Glomerular endothelial cell (primary cell): ENCODE measurements at places on chromosomes 3 and 15.
A peak's percentile ranks its signal among the peaks of the same experiment; 100 is the strongest.

DNA sequence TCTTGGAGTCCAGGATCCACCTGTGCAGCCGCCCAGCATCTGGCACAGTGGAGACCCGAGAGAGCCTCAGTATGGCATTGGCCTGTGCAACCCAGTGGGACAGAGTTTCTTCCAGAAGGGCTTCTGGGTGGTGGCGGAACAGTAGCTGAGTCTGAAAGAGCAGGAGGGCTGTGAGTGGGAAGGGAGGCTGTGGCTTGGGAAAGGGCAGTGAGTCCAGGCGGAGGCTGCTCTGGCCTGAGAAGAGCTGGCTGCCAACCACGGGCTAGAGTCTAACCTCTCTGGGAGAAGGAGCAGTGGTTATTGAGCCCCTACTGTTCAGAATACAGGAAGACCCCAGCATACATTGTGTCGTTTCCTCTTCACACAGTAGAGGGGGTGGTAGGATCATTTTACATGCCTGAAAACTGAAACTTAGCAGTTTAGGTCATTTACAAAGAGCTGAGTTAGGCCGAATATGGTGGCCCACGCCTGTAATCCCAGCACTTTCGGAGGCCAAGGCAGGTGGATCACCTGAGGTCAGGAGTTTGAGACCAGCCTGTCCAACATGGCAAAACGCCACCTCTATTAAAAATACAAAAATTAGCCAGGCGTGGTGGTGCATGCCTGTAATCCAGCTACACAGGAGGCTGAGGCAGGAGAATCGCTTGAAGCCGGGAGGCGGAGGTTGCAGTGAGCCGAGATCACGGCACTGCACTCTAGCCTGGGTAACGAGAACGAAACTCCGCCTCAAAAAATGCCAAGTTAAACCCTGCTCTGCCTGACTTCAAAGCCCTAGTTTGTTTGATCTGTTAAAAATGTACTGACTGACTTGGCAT is 3.2 kb downstream of the AEN start:
- no peak for DNase-seq

- DNase-seq, result no peak
Observed at GRCh38 chr3:50562861-50563260, 4.7 kb downstream of the C3orf18 start.

DNA sequence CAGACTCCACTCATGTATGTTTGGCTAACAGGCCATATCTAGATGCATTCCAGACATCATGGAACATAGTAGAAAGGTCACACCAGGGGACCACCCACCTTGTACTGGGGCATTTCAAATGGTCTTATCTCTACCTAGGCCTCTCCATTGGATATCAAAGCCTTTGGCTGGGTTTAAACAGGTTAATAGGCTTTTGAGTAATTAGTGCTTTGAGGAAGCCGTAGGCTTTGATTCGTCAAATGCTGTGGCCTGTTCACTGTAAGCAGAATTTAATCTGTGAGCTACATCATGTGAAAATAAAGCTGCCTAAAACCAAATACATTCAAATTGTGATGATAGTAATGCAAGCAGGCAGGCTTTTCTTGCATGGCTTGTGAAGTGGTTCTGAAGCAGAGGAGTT is 129.5 kb downstream of the ST8SIA2 start:
- no peak for DNase-seq

- no peak for DNase-seq
Observed at GRCh38 chr3:180306691-180307090, 270.0 kb upstream of the PEX5L start.

GRCh38 chr15:80985981-80986380 is 3.6 kb downstream of the MESD start:
- no peak for DNase-seq

DNA sequence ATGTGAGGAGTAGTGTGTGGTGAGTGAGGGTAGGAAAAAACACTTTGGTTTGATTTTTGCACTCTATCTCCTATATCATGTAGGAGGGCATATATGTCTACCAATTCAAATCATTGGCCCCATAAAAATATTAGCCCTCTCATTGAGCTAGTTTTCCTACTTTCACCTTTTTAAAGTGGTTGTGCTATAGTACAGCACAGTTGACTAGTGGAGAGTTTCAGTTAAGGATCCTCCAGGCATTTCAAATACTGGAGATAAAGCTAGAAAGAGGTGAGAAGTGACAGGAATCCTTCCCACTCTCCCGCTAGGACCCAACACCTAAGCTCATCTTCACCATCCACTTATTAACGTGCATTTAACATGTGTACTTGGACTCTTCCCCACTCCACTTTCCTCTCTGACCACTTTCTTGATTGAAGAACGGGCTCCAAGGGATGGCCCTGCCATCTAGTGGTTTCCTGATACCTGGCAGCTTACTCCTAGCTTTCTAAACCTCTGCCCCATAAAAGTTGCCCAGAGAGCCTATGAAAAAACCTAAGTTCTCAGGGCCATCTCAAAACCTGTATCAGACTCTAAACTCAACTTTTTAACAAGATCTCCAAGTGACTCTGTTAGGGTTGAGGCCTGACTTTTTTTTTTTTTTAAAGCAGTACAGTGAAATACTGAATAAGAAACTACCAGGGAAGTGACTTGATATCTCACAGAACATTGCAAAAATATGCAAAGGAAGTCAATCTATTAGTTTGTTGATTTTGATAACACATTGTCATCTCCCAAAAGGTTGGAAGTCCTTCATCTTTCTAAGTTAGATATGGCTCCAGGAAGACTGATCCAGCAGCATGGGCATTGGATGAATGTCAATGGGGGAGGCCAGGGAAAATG is 17.9 kb downstream of the IL12A start:
- peak; percentile 50 for DNase-seq

DNA sequence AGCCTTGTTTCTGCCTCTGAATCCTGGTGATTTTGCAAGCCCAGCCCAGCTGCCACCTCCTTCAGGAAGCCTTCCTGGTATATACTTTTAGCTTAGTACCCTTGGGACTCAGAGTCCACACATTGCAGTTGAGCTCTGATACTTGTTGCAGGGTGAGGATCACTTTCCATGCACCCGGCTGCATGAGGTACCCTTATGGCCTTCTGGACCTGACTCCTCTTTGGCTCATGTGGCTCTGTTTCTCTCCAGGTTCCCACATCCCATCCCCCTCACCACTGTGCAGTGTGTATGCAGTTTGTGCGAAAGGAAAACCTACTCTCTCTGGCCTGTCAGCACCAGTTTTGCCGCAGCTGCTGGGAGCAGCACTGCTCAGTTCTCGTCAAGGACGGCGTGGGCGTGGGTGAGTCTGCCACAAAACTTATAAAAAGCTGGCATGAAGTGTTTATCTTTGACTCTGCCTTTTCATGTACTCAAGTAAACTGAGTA is 23.1 kb upstream of the P4HTM start:
- no peak for DNase-seq

- no peak for DNase-seq
Observed at GRCh38 chr15:61974759-61975158, 85.5 kb downstream of the VPS13C start.

- no peak for DNase-seq
Observed at GRCh38 chr3:146124126-146124801, 36.7 kb downstream of the PLOD2 start.

DNA sequence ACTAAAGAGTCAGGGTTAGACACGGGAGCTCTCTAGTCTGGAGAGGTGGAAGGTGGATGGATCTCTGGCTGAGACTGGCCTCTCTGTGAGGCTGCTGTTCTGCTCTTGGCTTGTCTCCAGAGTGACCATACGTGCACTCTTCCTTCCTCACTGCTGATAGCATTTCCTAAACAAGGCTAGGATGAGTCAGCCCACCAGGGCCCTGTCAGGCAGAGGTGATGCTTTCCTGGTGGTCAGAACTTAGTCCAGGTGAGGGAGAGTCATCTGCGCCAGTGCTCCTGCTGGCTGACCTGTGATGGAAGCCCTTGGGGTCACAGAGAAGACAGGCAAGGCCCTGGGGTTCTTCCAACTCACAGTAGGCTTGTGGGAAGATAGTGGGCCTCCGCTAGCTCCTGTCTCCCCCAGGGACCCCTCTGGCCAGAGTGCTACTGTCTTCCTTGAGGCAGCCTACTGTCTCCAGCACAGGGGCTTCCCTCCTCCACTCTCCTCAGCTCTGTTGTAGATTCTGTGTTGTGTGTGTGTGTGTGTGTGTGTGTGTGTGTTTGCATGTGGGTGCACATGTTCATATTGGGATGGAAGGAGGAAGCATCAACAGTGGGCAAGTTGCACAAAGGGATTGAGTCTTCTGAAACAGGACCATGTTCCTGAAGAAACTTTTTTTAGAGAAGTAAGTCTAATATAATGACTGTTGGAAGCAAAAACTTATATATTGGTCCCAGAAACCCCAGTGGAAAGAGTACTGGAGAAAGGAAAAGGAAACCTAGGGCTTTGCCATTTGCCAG is 16.5 kb downstream of the ALPK3 start:
- DNase-seq, result no peak

GRCh38 chr3:139533781-139534454 is 5.6 kb downstream of the RBP1 start:
- no peak for DNase-seq

DNA sequence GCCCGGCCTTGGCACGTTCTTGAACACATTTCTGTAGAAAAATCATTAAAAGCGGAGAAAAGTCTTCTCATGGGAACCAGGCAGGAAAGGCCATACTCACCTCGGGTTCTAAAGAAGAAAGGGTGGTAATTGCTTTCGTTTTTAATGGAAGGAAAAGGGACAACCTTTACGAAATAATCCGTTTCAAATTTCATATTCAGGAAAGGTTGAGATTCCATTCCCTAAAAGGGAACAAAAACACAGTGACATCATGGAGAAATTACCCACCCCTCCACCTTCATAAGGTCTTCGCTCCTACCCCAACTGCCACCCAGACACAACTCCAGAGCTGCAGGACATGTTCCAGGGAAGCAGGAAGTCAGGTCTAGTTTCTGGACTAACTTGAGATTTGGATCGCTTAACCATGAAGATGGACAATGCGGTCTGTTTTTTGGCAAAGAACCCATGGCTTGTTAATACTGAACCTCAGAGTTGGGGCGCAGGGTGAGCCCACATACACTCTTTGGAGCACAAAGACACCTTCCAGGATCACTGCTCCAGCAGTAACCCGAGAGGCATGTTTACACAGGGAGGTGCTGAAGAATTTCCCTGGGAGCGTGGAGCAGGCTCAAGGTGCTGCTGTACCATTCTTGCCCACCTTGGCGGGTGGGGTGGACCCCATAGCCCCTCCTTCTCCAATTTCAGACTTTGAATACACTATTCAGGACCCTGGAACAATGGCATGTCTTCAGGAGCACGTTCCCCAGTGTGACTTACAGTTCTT is 49.2 kb downstream of the SPATA12 start:
- no peak for DNase-seq

GRCh38 chr3:171255236-171255806 is 204.9 kb downstream of the TNIK start:
- DNase-seq, result no peak

- no peak for DNase-seq
Observed at GRCh38 chr3:46881596-46882376, 4.3 kb downstream of the PTH1R start.

- no peak for DNase-seq
Observed at GRCh38 chr3:153032891-153033290, 129.1 kb upstream of the RAP2B start.

- no peak for DNase-seq
Observed at GRCh38 chr3:54374214-54374852, 252.0 kb downstream of the CACNA2D3 start.

DNA sequence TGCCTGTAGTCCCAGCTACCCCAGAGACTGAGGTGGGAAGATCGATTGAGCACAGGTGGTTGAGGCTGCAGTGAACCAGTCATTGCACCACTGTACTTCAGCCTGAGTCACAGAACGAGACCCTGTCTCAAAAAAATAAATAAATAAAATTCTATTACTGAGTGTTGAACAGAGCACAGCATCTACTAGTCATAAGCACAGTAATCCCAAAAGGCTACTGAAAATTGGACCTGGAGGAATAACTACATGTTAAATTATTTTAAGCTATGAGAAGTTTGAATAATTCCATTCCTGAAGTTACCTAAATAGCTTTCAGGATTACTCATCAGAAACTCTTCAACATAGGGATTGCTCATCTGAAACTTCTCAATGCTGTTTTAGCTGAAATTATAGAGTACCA is 43.4 kb downstream of the ARMC8 start:
- no peak for DNase-seq

- DNase-seq, result no peak
Observed at GRCh38 chr3:69458803-69459365, 73.0 kb upstream of the FRMD4B start.

- no peak for DNase-seq
Observed at GRCh38 chr3:45896956-45897355, 10.6 kb downstream of the CCR9 start.

GRCh38 chr3:31218082-31218481 is 314.6 kb upstream of the STT3B start:
- DNase-seq, result no peak

DNA sequence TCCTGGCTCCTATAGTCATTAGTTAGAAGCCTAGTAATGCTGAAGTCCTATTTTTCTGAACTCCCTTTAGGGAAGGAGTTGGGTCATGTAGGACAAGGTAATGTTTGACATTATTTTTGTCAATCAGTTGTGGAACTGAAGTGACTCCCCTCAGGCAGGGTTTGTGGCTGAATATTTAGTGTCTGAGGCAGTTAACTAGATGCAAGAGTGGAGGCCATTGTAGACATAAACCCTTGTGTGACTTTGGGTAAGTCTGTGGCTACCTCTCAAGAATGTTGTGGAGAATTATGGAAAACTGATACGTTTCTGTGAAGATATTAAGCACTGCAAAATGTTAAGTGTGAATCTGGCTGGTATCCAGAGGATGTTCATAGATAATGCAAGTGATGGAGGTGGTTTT is 125.2 kb upstream of the PHLDB2 start:
- no peak for DNase-seq

GRCh38 chr3:69866988-69867720 is 127.9 kb downstream of the MITF start:
- DNase-seq, result no peak

DNA sequence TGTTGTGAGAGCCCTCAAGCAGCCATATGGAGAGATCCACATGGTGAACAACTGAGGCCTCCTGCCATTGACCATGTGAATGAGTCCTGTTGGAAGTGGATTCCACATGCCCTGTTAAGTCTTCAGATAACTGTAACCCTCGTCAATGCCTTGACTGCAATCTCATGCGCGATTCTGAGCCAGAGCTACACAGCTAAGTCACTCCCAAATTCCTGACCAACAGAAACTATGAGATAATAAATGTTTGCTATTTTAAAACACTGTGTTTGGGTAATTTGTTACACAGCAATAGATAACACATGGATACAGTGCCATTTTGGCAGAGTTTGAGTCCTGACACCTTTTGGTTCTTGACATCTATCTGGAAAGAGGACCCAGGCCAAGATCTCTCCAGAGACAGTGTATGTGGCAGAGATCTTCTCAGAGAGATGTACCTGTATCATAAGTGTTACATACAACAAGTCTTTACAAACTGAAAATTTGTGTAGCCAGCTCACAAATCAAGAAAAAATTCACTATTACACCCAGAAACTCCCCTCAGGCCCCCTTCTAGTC is 34.5 kb upstream of the BNC1 start:
- DNase-seq, result no peak

GRCh38 chr15:37109872-37110572 is 9.7 kb upstream of the MEIS2 start:
- DNase-seq, result no peak
